Activated T-helper 1 cell treated with Interleukin-2 at 50 U/mL for 16 hours (primary cell): ENCODE measurements at places on chromosomes 13 and 19.

GRCh38 chr19:15555021-15555420, 46.7 kb downstream of the CYP4F22 start:
- DNase-seq: no peak

DNA sequence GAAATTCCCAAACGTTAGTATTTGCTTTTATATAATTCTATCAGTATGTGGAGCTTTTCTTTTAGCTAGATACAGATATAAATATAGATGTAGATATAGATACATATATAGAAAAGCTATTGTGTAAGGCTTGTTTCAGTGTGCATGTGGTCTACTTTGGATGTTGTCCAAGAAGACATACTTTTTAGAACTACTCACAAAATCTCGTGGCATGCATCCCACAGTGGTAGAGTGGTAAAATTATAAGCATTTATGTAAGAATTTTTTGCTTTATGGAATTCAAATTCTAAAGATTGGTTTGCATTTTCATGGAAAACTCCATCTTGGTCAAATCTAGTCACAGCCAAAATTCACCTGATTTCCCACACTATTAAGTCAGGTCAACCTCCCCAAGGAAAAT, 880.4 kb downstream of the EFNB2 start:
- DNase-seq: no peak

- no peak for DNase-seq
Observed at GRCh38 chr13:31880851-31881494, 141.6 kb downstream of the RXFP2 start.

- no peak for DNase-seq
Observed at GRCh38 chr19:3057275-3057714, 5.0 kb downstream of the TLE5 start.

- no peak for DNase-seq
Observed at GRCh38 chr19:31804668-31805067, 455.4 kb upstream of the TSHZ3 start.

DNA sequence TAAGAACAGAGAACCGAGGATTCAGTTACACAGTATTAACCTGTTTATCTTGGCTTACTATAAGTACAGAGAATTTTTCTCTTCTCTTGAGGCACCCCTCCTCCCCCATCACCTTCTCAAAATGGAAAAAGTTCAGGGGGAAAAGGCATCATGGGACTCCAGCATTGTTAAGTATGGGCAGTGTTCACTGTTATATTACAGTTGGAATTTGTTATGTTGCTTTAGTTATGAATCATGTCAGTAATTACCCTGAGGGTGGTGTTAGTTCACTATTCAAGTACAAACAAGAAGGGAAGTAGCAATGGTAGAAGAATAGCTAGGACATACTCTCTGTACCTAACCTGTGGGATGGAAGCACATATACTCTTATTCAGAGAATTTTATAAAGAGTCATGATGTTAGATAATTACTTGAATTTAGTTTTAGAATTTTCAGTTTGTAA, 12.0 kb downstream of the LPAR6 start:
- no peak for DNase-seq

GRCh38 chr19:43624933-43625332, 5.5 kb upstream of the ZNF428 start:
- peak; percentile 70 for DNase-seq

GRCh38 chr13:22936228-22936627, 244.6 kb upstream of the SGCG start:
- no peak for DNase-seq

- no peak for DNase-seq
Observed at GRCh38 chr13:96214824-96215445, 125.0 kb downstream of the HS6ST3 start.

- DNase-seq: no peak
Observed at GRCh38 chr13:106373989-106374572, 161.4 kb downstream of the EFNB2 start.

DNA sequence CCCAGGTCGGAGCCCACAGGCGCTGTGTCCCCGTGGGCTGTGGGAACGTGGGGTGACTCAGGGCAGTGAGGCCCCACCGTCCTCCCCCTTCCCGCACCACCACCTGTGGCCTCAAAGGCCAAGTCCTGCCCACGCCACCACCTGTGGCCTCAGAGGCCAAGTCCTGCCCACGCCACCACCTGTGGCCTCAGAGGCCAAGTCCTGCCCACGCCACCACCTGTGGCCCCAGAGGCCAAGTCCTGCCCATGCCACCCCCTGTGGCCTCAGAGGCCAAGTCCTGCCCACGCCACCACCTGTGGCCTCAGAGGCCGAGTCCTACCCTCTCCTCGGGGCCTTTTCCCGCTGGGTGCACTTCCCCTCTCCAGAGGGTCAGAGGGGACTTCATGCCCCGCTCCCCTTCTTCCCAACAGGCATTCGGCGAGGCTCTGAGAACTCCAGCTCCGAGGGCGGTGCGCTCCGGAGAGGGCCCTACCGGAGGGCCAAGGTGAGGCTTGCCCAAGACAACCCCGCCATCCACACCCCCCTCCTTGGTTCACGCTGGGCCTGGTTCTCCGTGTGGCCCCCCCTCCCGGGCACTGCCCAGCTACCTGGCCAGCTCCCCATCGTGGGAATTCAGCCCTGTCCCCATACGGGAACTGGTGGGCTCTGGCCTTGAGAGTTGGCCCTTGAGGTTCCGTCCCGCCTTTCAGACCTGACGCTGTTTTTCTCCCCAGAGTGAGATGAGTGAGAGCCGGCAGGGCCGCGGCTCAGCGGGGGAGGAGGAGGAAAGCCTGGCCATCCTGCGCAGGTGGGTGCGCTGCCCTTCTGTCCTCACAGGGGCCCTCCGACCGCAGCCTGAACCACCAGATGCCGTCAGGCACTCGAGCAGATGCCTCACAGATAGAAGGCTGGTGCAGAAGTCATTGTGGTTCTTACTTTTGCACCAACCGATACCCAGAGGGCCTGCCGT, 27.4 kb upstream of the F7 start:
- no peak for DNase-seq

DNA sequence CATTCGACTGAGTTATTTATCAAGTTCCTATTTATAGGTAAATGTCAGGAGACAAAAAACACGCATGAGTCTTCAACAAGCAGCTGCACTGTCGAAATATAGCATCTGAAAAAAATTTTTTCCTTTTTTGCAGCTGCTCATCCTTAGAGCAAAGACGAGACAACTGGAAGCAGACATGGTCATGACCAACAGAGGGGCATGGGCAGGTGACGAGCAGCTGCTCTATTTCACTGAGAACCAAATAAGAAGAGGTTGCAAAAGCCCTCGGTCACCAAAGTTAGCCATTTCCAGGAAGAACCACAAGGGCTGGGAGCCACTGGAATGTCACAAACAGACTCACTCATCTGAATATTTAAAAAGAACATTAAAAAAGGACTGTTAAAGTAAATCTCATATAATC, 22.2 kb downstream of the SOHLH2 start:
- no peak for DNase-seq

DNA sequence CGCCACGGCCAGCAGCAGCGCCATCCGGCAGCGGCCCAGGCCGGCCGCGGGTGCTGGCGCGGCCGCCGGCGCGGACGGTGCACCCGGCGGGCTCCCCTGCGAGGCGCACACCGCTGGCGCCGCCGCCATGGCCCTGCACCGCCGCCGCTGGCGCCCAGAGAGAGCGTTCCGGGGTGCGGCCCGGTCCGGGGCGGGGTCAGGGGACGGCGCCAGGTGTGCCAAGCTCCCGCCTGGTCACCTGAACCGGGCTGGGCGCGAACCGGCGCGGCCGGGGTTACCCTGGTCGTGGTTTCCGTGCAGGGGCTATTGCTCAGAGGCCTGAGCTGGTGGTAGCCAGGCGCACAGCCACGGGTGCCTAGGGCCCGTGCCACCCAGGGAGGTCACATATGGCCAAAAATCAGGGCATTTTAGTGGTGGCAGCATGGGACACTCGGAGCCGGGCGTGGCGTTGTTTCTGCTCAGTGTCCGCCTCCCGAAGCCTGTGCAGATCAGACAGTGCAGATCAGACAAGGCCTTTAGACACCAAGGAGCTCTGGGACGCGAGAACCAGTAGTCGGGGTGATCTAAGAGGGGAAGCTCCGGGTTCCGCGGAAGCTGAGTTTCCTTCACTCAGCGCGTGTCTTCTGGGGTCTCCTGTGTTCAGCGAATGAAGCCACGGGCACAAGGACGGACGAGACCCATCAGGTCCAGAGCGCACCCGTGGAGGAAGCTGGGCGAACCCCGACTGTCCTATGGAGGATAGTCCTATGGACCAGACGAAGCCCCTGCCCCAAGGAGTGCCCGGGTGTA, at the start of gene TMEM238:
TMEM238 (minus strand) TSS at position 162 of the 789 bp plus-strand sequence; CDS start at position 129, 33 bp downstream.
- no peak for DNase-seq

DNA sequence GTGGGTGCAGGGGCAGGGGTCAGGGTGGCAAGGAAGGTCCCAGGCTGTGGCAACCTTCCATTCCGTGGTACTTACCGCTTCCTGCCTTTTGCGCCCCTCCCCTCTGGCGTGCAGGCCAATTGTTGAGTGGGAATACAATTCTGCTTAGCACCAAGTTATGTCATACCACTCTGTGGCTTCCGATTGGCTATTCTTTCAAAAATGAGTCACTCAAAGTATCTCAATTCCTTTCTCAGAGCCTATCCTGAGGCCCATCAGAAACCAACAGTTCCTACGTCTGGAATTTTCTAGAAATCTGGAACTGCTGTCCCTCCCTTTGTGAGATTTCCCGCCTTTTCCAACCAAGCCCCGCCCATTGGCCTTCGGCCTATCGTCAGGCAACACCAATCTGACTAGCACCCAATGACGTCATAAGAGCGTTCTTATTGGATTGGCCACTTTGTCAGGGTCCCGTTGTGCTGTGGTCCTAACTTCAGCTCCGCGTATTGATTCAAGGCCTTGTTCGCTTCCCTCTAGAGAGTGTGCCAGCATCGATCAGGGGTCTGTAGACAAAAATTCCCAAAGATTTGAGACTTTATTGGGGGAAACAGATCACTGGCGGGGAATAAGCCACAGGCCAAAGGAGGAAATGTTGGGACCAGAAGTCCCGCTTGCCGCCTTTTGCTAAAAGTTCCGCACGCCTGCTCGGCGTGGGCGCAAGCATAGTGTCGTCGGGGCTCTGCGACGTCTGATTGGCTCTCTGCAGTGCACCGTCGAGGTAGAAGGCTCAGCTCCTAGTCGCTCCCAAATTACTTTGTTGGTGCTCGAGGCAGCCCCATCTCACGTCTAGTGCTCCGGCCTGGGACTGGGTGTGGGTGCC, 11.7 kb downstream of the NTN5 start:
- DNase-seq: peak; percentile 46

GRCh38 chr13:99278200-99278599, 20.0 kb upstream of the GPR18 start:
- DNase-seq: no peak

DNA sequence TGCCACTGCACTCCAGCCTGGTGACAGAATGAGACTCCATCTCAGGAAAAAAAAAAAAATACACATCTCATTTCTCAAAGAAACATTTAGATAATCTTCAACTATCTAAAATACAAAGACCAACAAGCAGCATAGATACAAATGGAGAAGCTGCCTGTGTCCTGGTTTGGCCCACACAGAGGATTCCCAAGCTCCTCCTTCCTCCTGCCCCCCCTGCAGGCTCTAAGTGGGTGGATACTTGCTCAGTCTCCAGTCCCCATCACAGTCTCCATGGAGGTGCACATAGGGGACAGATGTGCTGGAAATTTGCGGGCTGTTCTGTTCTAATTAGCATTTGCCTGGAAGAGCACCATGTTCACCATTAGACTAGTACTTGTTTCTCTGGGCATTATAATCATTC, 59.9 kb downstream of the ABCC4 start:
- DNase-seq: no peak

DNA sequence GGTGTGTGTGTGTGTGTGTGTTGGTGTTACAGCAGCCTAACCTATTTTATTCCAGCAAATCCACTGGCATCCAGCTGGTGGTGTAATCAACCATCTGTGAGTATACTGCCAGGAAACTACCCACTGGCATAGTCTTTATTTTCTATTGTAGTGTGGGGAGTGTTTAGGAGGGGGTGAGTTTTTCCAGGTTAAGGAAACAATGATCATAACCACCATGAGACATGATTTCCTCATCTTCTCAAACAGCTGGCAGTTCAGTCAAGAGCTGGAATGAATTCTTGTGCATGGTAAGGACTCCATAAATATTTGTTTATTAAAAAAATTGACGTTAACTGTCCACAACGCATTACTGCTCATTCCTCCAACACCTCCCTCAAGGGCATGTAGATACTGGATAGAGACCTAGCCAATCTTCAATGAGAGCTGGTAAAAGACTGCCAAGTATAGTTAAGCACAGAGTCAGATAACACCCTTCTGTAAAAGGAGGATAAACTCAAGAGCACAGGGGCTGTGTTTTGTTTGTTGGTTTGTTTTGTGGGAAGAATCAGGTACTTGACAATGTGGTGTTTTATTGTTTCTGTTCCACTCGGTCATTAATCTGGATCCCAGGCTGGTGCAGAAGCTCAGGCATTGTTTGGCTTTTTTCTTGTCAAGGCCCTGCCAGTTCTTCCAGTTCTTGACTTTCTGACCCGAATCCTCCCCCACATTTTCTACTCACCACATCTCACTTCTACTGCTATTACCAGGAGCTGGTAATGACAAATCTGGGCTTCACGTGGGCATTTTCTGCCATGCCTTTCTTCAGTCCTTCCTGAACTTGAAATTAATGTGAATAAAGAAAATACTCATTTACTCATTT, 31.6 kb upstream of the SLC46A3 start:
- no peak for DNase-seq

DNA sequence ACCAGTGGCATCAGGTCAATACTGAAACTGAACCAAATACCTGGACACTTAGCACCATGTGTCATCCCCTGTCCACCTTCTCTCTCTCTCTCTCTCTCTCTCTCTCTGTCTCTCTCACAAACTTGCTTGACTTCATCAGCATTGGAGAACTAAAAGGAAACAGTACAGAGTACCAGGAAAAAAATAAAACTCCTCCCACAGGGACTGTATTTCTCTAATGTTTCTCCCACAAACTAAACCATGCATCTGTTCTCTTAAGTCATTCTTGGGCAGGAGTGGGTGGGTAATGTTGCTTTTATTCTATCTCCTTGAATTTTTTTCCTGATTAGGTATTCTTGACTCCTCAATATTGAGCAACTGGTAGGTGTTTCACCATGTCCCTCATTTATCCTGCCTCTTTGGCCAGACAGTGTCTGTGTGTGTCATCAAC, 112.9 kb upstream of the CACNA1A start:
- DNase-seq: no peak

- DNase-seq: no peak
Observed at GRCh38 chr13:53490752-53491151, 462.1 kb downstream of the OLFM4 start.

DNA sequence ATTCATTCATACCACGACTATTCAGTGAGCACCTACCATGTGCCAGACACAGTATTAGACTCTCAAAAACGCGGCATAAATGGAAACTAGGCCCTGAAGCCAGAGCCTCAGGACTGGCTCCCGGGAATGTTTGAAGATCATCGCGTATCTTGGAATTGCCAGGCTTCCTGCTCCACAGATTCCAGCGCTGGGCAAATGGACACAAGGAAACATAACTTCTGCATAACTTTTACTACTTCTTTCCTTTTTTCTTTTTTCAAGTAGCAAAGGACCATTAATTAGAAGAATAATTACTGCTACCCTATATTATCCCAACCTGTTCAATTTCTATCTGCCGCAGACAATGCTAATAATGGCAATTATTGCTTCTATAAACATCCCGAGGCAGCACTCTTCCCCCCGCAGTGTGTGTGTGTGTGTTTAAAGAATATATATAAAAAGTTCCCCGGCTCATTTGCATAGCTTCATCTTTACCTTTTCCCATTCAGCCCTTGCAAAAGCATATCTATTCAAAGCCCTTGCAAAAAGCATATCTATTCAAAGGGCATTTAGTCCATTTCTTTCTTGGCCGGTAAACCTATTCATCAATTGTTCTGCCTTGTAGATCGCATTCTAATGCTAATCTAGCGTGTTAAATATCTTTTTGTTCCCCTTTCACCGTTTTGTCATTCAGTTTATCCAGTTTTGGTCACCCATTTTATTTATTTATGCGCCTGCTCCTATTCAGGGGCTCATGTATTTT, 6.1 kb downstream of the SOX21 start:
- no peak for DNase-seq
